ENCODE measurements at places on chromosomes 7 and 10.

GRCh38 chr10:132713421-132714095 lies 72.4 kb downstream of the NKX6-2 start:
- no peak for DNase-seq

- DNase-seq = no peak
Measured at GRCh38 chr7:21947946-21948345, 2.2 kb upstream of the CDCA7L start.

GRCh38 chr10:128147064-128147463 lies 20.8 kb upstream of the MKI67 start:
- no peak for DNase-seq

GRCh38 chr10:114095559-114096337 lies 52.1 kb downstream of the ADRB1 start:
- DNase-seq = no peak

- no peak for DNase-seq
Measured at GRCh38 chr7:136174477-136175125, 197.4 kb upstream of the MTPN start.

DNA sequence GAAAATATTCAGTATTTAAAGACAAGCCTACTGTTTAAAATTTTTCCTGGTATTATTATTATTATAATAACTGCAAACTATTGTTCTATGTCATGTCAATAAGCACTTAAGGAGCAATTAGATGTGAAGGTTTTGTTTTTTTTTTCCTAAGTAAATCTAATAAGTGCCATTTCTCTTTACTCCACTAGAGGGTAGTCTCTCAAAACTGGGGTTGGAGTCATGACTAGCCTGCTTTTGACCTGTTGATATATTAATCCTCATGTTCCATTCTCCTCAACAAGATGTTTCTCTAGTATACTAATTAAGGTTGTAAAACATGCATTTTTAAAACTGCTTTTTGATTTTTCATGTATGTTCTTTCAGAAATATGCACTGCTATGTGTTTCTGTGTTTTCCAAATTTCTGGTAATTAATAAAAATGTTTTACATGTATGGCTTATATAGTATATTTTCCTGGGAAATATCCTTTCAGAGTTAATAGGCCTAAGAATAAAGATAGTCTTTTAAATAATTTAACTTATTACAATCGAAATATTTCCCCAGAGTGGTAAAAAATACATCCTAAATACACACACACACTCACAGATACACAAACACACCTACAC lies 1.0 kb upstream of the LRRN3 start:
- DNase-seq = peak; percentile 55

- no peak for DNase-seq
Measured at GRCh38 chr10:105253515-105254212, 612.6 kb downstream of the SORCS3 start.

DNA sequence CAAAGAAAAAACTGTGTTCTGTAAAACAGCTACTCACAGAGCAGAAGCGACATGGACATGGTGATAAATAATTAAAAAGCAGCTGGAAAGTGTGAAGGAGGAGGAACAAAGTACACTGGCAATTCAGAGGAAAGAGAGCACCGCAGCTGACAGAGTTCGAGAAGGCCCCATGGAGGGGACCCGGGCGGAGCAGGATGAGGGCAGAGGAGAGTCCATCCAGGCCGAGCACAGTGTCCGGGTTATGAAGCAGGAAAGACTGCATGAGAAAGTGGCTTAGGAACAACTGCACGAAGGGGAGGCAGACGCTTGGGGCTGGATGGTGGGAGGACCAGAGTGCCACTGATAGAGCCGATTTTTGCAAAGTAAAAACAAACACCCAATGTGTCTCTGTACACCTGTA lies 185.5 kb downstream of the ZMYND11 start:
- no peak for DNase-seq

DNA sequence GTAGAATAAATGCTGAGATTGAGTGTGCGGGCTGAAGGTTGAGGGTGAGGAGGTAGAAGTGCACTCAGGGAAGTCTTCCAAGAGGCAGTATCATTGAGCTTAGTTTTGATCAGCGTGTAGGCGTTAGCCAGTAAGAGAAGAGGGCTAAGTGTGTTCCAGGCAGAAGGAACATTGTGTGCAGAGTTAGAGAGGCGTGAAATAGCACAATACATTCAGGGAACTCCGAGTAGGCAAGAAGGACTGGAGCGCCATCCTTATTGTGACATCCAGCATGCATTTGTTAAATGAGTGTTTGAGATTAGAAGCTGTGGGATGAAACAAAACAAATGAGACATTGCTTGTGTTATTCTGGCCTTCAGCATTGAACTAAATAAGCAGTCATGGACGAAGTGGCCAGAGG lies 140.9 kb upstream of the MKLN1 start:
- no peak for DNase-seq

GRCh38 chr7:158827411-158828132 lies 1.7 kb downstream of the ESYT2 start:
- DNase-seq = peak; percentile 63

- DNase-seq = peak; percentile 69
Measured at GRCh38 chr7:31488562-31489203, 25.2 kb upstream of the ITPRID1 start.

DNA sequence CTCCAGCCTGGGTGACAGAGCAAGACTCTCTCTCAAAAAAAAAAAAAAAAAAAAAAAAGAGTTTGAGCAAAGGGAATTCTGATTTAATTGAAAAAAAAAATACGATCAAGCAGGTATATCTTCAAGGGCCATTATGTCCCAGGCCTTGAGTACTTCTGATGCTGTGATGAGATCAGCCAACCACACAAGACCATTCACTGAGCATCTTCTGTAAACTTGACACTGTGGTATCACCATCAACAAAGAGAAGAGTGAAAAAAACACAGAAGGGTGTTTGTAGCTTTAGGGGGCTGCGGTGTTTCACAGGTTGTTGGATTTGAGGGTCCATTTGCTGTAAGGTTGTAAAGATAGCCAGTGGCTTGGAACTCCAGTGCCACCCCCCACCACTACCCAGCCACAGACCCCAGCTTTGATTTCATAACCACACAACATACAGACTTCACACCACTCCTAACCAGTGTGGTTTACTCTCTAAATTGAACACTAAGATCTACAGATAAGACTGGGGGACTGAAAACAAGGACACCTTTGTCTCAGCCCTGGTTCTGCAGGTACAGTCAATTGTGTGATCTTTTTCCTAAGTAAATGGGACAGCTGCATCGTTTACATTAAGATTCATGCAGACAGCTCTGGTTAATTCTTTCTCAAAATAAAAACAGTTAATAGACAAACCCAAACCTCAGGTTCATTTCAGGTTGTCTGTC lies 66.4 kb downstream of the CDC123 start:
- no peak for DNase-seq

DNA sequence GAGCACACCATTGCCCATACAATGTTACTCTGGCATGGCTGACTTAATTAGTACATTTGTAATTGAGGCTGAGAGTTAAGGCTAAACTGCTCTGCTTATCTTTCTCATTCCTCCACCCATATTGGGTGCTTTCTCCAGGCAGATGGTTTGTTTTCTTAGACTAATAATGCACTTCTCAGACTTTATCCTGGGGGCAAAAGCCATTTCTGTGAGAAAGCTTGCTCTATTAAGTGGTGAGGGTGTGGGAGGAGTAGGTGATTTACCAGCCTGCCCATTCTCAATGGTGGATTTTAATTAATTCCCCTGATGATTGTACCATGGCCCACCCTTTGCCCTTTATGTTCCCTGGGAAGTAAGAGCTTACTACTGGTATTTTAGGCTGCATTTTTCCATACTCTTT lies 174.8 kb downstream of the FOXP2 start:
- DNase-seq = no peak

All from A549 (cell line).